ENCODE measurements at places on chromosomes 1 and 21.

DNA sequence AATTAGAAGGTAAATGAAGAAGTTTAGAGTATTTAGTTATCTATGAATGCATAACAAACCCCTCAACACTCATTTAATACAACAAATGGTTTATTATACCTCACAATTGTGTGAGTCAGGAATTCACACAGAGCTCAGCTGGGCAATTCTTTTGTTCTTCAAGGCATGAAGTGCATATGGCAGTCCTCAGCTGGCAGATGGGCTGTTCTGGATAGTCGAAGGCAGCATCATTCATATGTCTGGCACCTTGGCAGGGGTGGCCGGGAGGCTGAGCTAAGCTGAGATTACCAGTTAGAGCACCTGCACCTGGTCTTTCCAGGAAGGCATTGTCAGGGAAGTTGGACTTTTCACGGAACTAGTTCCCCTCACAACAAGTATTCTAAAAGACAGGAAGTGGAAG, 286.2 kb upstream of the DUSP10 start:
- no peaks in the 10 kb centered on the region for H3K36me3 ChIP-seq
- no peaks in the 10 kb centered on the region for H3K4me1 ChIP-seq
- H3K4me3 ChIP-seq = no peak overlapping the region
- peaks cover 8% of the 10 kb centered on the region for H3K27me3 ChIP-seq
- no peak for DNase-seq

- no peak for DNase-seq
- H3K36me3 ChIP-seq = no peaks in the 10 kb centered on the region
Observed at GRCh38 chr1:21048462-21048861, 128.2 kb downstream of the EIF4G3 start.

GRCh38 chr1:152048416-152049009, 11.7 kb upstream of the S100A11 start:
- H3K4me3 ChIP-seq = peak overlapping the region; percentile 78
- DNase-seq = peak; percentile 77
- H3K27ac ChIP-seq = peak overlapping the region; percentile 95
- H3K4me1 ChIP-seq = peaks cover 33% of the 10 kb centered on the region
- peaks cover 2% of the 10 kb centered on the region for H3K27me3 ChIP-seq

DNA sequence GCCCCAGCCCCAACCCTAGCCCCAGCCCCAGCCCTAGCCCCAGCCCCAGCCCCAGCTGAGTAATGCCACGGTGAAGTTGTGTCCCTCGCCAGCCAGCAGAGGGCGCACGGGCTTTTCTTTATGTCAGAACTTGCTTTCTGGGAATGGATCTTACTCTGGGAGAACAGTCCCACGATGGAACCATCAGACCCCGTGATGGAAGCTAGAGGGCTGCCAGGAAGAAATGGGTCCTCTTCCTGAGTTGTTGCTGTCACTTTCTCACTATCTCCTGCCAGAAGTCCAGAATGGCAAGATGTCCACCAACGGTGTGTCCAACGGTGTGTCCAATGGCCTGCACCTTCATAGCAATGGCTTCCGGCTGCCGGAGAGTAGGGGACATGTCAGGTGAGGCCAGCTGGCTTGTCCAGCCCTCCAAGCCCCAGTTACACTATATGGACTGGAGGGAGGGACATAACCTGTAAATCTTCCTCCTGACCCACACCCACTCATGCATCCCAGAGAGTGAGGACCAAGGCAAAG, 25.1 kb upstream of the TMEM222 start:
- DNase-seq = no peak
- H3K27me3 ChIP-seq = no peaks in the 10 kb centered on the region
- H3K4me3 ChIP-seq = no peak overlapping the region
- H3K27ac ChIP-seq = no peak overlapping the region
- H3K36me3 ChIP-seq = no peaks in the 10 kb centered on the region
- no peaks in the 10 kb centered on the region for H3K4me1 ChIP-seq

DNA sequence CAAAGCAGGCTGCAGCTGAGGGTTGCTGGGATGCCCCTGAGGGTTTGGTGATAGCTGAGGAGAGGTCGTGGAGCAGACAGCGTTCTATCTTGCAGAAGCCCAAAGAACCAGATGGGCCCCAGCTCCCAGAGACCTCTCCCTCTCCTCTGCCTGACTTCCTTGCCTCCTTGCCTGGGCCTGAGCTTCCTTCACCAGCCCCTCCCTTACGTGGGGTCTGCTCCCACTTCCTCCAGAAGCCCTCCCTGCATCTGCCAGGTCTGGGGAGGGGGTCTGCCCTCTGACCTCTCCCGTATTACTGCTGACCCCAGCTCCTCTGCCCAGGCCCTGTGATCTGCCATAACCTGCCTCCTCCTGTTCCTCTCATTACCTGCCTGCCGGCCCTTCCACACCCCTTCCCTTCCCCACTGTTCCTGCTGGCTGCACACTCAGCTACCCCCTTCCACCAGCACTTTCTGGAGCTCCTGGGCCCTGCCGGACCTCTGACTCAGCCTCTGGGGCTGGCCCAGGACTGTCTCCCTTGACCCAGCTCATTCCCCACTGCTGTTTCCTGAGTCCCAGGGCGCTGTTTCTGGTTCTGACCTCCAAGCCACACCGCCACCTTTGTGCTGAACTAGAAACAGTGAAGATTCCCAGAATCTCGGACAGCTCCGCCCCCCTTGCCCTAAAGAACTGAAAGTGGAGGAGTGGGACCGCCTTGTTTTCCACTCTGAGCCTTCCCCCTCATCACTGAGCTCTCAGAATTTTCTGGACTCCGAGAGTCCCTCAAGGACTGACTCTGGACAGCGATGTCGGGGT, 237.7 kb upstream of the C1orf174 start:
- DNase-seq = no peak
- no peaks in the 10 kb centered on the region for H3K4me1 ChIP-seq
- no peak overlapping the region for H3K27ac ChIP-seq
- no peak overlapping the region for H3K4me3 ChIP-seq
- H3K36me3 ChIP-seq = no peaks in the 10 kb centered on the region
- H3K27me3 ChIP-seq = peaks cover 3% of the 10 kb centered on the region

- H3K36me3 ChIP-seq = peaks cover 36% of the 10 kb centered on the region
- no peak overlapping the region for H3K27ac ChIP-seq
- H3K27me3 ChIP-seq = no peaks in the 10 kb centered on the region
- H3K4me1 ChIP-seq = peaks cover 23% of the 10 kb centered on the region
- DNase-seq = no peak
Observed at GRCh38 chr1:156797212-156797871, 19.3 kb downstream of the SH2D2A start.

GRCh38 chr1:40909281-40909680, 47.1 kb upstream of the CITED4 start:
- H3K4me1 ChIP-seq = no peaks in the 10 kb centered on the region
- no peak overlapping the region for H3K27ac ChIP-seq
- H3K27me3 ChIP-seq = no peaks in the 10 kb centered on the region
- DNase-seq = no peak

- no peaks in the 10 kb centered on the region for H3K36me3 ChIP-seq
- no peak for DNase-seq
- no peak overlapping the region for H3K4me3 ChIP-seq
- no peaks in the 10 kb centered on the region for H3K4me1 ChIP-seq
- peaks cover 15% of the 10 kb centered on the region for H3K27me3 ChIP-seq
Observed at GRCh38 chr1:241666419-241666818, 14.3 kb downstream of the WDR64 start.

DNA sequence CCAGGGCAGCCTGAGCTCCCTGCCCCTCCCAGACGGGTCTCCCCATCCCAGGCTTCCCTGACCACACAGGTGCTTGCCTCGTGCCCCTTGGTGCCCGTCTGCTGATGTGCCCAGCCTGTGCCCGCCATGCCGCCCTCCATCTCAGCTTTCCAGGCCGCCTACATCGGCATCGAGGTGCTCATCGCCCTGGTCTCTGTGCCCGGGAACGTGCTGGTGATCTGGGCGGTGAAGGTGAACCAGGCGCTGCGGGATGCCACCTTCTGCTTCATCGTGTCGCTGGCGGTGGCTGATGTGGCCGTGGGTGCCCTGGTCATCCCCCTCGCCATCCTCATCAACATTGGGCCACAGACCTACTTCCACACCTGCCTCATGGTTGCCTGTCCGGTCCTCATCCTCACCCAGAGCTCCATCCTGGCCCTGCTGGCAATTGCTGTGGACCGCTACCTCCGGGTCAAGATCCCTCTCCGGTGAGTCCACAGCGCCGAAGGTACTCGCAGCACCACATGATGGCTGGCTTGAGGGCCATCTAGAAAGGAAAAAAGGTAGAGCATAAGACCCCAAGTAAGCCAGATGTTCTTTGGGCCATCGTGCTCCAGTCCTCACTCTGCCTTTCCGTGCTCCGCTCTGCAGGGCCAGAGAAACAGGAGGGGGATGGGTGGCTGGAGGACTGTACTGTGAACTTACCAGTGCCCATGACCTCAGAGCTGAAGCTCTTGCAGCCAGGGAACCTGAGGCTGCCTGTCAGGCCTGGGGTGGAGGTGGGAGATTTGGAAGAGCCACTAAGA, 1.4 kb downstream of the ADORA1 start:
- no peaks in the 10 kb centered on the region for H3K36me3 ChIP-seq
- no peak for DNase-seq
- H3K4me3 ChIP-seq = no peak overlapping the region
- no peak overlapping the region for H3K27ac ChIP-seq
- H3K4me1 ChIP-seq = no peaks in the 10 kb centered on the region

DNA sequence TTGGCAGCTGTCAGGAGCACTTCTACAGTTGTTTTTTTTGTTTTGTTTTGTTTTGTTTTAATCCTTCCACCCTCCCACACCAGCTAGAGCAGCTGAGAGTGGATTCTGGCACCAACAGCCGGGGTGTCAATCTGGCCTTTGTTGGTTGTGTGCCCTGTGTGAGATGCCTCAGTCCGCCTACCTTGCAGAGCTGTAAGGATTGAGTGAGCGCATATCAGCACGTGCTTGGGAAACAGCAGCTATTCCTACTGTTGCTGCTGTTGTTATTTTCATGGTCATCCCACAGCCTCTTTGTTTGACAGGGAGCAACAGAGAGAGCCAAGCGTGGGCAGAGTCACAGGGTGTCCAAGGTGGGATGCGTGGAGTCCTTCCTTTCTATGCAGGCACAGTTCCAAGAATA, 50.4 kb downstream of the PGBD5 start:
- H3K27me3 ChIP-seq = peaks cover 10% of the 10 kb centered on the region
- H3K4me1 ChIP-seq = peaks cover 4% of the 10 kb centered on the region
- H3K27ac ChIP-seq = no peak overlapping the region

GRCh38 chr1:100736746-100737145, 17.2 kb downstream of the VCAM1 start:
- peaks cover 6% of the 10 kb centered on the region for H3K36me3 ChIP-seq
- peak overlapping the region; percentile 51 for H3K27ac ChIP-seq
- no peak for DNase-seq
- H3K4me3 ChIP-seq = no peak overlapping the region

DNA sequence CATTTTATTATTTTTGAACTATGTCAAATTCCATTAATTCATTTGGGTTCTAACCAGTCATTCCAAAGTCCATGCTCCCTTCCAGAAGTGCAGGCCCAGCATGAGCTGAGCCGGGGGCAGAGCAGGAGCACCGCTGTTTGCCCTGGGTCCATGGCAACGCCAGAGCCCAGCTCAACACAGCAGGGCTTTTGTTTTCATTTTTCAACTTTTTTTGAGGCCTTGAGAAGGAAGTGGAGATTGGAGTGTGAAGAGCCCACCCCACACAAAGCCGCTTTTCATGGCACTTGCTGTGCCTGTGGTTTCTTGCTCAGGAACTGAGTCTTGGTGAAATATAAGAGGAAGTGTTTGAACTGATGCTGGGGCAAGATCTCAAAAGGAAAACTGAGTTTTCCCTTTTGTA, 13.2 kb upstream of the PRMT2 start:
- H3K27ac ChIP-seq = peak overlapping the region; percentile 91
- DNase-seq = peak; percentile 68
- no peaks in the 10 kb centered on the region for H3K27me3 ChIP-seq
- H3K36me3 ChIP-seq = peaks cover 5% of the 10 kb centered on the region
- H3K4me1 ChIP-seq = peaks cover 36% of the 10 kb centered on the region

GRCh38 chr1:209746451-209747165, 9.2 kb upstream of the TRAF3IP3 start:
- H3K4me3 ChIP-seq = no peak overlapping the region
- peaks cover 27% of the 10 kb centered on the region for H3K4me1 ChIP-seq
- DNase-seq = no peak
- H3K36me3 ChIP-seq = no peaks in the 10 kb centered on the region

GRCh38 chr1:235775246-235775860, 91.4 kb downstream of the LYST start:
- DNase-seq = no peak
- peaks cover 29% of the 10 kb centered on the region for H3K36me3 ChIP-seq
- H3K4me1 ChIP-seq = no peaks in the 10 kb centered on the region
- no peak overlapping the region for H3K4me3 ChIP-seq

DNA sequence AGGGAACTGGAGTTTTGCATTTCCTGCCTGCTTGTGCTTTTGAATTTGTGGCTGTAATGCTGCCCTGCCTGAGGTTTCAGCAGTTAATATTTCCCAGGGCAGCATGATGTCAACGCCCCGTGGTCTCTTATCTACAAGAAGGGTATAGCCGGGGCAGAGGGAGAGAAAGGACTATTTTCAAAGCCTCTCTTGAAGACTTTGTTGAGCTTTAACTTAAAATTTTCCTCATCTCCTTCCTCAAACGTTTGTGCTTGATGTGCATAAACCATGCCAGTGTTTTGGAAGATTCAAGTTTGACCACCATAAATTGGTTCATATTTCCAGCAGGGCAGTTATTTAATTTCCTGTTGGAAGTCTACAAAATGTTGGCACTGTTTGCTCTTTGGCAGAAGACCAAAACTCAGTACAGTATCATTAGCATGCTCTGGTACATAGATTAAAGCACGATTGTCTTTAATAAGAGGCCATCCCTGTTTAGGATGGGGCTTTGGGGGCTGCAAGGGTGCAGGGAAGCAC, 43.4 kb downstream of the ROR1 start:
- H3K36me3 ChIP-seq = no peaks in the 10 kb centered on the region
- no peak overlapping the region for H3K4me3 ChIP-seq
- H3K27me3 ChIP-seq = peaks cover 17% of the 10 kb centered on the region
- no peak overlapping the region for H3K27ac ChIP-seq

GRCh38 chr1:45359882-45360513, 19.8 kb upstream of the MUTYH start:
- no peaks in the 10 kb centered on the region for H3K36me3 ChIP-seq
- H3K27me3 ChIP-seq = no peaks in the 10 kb centered on the region
- H3K27ac ChIP-seq = no peak overlapping the region
- H3K4me3 ChIP-seq = no peak overlapping the region
- peaks cover 4% of the 10 kb centered on the region for H3K4me1 ChIP-seq

- no peak for DNase-seq
- H3K27ac ChIP-seq = no peak overlapping the region
- H3K4me3 ChIP-seq = no peak overlapping the region
- H3K27me3 ChIP-seq = peaks cover 43% of the 10 kb centered on the region
Observed at GRCh38 chr1:34617321-34618118, 137.3 kb upstream of the GJB5 start.

GRCh38 chr1:242774256-242774655, 249.8 kb upstream of the PLD5 start:
- H3K4me3 ChIP-seq = no peak overlapping the region
- H3K4me1 ChIP-seq = no peaks in the 10 kb centered on the region
- H3K36me3 ChIP-seq = no peaks in the 10 kb centered on the region
- no peaks in the 10 kb centered on the region for H3K27me3 ChIP-seq
- H3K27ac ChIP-seq = no peak overlapping the region

- H3K27ac ChIP-seq = peak overlapping the region; percentile 34
- H3K4me3 ChIP-seq = no peak overlapping the region
- H3K27me3 ChIP-seq = no peaks in the 10 kb centered on the region
- no peak for DNase-seq
Observed at GRCh38 chr21:37503848-37504467, 137.4 kb downstream of the DYRK1A start.
